ENCODE measurements at places on chromosomes 12 and 14.

- peak; percentile 7 for DNase-seq
These were observed 781.5 kb downstream of the SLC6A15 start for GRCh38 chr12:84131076-84131475.

- no peak for DNase-seq
These were observed 108.8 kb downstream of the DAAM1 start for GRCh38 chr14:59297071-59297776.

- DNase-seq: no peak
These were observed 90.2 kb upstream of the TMTC2 start for GRCh38 chr12:82596483-82596882.

DNA sequence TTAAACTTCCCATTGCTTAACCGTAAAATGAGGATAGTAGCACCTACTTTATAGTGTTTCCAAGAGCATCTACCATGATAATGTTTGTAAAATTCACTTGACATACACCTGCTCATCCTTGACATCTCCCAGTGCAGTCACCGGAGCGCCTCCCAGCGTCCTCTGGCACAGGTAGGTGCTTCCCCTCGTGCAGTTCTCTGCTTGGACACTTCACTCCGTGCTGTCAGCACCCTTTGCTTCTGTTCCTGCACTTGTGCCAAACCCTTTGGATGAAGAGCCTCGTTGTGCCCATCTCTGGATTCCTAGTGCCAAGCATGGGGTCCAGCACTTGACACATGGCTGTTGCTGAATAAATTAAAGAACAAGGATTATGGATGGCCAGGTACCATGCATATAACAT is 28.3 kb downstream of the ETV6 start:
- no peak for DNase-seq

- DNase-seq: no peak
These were observed 5.3 kb upstream of the VSIG10 start for GRCh38 chr12:118109088-118109487.

GRCh38 chr12:98217257-98217656 is 298.1 kb upstream of the TMPO start:
- no peak for DNase-seq

DNA sequence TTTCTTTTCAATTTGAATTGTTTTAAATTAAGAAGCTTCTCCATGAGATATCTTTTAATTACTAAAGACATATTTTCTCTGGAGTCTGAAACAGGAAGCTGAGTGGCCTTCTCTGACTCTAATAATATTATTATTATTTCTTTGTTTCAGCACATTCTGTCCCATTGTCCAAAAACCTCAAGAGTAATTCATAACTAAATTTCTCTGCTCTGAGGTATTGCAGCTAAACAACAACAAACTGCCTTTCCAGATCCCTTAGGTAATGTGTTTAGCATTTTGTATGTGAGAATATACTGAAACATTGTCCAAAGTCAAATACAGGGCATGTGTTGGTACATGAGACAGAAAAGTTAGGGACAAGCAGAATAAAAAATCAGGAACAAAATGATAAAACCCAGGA is 199.0 kb upstream of the FAR2 start:
- no peak for DNase-seq

GRCh38 chr14:95498622-95499353 is 17.7 kb downstream of the SYNE3 start:
- peak; percentile 26 for DNase-seq

- DNase-seq: no peak
These were observed 5.6 kb downstream of the RIC8B start for GRCh38 chr12:106780010-106780631.

GRCh38 chr12:31105668-31106067 is 32.0 kb downstream of the DDX11 start:
- no peak for DNase-seq

DNA sequence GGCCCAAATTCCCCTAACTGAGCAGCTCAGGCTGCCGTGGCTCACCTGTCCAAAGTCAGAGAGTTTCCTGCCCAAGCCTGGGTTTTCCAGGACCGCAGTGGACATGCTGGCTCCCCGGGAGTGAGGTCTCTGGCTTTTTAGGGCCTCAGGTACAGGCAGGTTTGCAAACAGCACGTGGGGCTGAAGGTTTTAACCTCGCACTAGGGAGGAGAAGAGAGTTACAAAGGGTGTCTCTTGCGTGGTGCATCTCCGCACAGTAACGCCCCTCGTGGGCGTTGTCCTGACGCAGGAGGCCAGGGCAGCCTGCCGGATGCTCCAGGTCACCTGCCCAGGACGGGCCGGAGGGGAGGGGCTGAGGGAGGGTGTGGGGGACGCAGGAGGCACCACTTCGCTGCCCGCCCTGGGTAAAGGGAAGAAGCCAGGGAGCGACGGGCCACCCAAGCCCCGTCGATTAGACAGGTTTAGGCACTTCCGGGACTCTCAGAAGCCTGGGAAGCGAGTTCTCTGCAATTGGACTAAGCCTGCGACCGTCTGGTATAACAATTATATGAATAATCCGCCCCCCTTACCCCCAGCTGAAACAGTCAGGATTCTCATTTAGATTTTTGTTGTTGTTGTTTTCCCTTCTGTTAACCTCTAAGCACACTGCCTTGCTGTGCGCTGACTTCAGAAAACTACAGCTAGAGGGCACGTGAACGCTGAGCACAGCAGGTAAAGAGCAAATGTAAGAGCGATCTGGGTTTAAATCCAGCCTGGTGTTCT is at the start of gene PAH:
PAH (minus strand) TSS at position 219 of the 762 bp plus-strand sequence; CDS start at position 105, 114 bp downstream.
- no peak for DNase-seq

GRCh38 chr12:64682572-64683277 is 72.4 kb downstream of the RASSF3 start:
- peak; percentile 64 for DNase-seq

- peak; percentile 64 for DNase-seq
These were observed 2.3 kb downstream of the MMP14 start for GRCh38 chr14:22838631-22839041.

GRCh38 chr14:70203686-70204085 is 14.9 kb upstream of the SLC8A3 start:
- no peak for DNase-seq

Data from AG08396 (cell line).